ENCODE measurements at places on chromosomes 1 and 21. TPM values are rescaled to one million over a fixed set of nuclear protein-coding genes. Genes with fewer than 3 reads are reported as not detected.

Gene SPRR2A
- not detected for total RNA-seq

- no peak for DNase-seq
Measured at GRCh38 chr1:54096227-54096876, 42.9 kb downstream of the TCEANC2 start.

DNA sequence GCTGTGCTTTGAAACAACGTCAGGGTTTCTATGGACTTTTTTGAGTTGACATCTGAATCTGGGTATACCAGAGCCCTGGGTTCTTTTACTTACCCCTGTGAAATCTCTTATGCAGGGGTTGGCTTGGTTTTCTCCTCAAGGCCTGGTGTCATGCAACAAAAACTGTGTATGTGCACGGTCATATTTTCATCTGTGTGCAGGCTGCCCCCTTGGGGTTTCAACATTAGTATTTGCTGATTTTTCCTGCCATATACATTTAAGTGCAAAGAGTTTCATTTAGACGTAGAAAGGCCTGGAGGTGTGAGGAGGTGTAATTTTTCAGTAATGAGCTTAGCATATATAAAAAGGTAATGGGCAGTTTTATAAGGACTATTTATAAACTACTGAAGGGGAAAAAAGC lies 22.0 kb upstream of the ZBTB18 start:
- DNase-seq, result no peak

DNA sequence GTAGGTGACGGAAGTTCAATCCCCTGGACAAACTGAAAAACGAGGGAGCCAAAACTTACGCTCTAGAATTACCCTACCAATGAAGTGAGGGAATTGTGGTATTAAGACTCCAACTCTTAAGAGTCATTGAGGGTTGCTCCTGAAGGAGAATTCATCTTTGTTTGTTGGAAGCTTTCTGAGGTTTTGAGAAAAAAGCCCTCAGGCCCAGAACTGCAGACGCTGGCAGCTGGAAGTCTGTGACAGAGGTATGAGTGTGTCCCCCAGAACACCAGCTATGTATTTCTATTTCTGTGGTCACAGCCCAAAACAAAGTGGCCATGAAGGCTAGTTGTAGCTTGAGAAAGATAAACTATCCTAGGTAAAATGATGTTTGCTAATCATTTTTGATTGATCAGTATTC lies 438.8 kb upstream of the B3GALT2 start:
- DNase-seq, result no peak

DNA sequence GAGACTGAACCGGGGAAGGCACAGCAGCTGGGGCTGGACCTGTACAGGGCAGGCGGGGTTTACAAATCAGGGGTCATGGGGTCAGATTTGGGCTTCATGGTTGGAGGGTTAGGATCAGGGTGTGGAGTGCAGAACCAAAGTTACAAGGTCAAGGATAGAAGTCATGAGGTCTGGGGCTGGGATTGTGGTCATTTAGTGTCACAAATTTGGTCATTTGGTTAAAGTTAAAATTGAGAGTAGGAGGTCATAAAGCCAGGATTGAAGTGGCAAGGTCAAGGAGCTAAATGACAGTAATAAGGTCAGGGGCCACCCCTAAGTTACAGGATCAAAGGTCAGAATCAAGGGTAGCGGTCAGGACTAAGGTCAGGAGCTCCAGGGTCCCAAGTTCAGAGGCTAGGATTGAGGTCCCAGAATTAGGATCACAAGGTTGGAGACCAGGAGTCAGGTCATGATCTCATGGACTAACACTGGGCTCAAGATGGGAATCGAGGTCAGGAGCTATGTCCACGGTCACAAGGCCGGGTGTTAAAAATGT lies 20.4 kb downstream of the SERINC2 start:
- DNase-seq, result no peak

DNA sequence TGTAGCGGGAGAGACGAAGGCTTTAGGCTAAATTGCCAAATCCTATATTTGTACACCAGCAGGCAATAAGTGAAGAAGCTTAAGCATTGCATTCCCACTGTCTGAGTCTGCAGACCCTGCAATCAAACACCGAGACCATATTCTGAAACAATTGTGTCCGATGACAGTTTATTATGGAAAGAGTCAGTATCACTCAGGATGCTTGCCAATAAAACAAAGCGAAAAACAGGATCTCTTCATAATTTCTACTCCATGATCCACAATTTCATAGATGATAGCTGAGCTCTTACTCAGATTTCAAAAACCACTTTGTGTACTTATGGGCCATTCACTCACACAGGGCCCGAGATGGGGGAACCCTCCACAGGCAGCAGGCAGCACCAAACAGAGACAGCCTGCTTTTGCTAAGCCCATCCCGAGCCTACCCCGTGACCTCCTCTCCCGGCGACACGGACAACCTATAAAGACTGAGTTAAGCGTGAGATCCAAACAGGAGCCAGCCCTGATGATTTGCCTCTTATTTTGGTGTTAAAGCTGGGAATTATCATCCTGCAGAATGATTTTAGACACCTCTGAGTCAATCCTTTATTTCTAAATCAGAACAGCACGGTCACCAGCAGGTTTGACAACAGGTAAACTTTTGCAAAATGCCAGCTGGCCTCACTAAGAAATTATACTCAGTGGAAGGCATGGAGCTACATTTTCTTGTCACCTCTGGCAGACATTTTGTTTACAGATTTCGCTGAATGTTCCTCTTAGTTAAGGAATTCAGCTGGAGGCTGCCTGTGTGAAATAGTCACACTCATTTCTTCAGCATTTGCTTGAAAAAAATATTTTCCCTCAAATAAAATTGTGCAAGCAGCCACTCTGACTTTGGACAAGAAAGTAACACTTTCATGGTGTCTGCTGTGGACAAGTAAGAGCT lies 212.4 kb downstream of the GPATCH2 start:
- no peak for DNase-seq

DNA sequence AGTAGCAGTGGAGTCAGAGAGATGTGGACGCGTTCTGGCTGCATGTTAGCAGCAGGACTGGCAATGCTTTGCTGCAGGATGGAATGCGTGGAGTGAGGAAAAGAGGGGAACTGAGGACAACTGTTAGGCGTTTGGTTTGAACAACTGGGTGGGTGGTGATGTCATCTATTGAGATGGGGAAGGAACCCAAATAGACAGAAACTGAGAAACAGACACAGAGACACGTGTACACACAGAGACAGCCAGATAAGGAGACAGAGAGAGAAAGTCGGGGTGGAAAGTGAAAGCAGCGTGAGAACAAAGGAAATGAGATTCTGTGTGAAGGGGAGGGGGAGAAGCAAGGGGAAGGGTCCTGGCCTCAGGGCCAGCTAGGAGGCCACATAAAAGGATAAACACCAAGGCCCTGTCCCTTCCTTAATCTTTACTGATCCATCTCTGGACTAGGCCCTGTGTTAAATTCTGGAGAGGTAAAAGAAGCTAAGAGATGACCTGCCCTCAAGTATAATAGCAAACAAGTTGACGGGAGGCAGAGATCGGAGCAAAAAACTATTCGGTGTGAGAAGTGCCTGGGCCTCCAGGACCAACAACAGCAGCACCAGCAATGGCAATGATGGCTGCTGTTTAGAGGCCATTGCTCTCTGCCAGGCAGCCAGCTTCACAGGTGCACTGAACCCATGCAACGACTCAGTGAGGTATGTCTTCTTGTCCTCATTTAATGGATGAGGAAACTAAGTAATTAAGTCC lies 31.6 kb downstream of the VWA5B1 start:
- no peak for DNase-seq
